ENCODE measurements at places on chromosomes 3 and 15.

DNA sequence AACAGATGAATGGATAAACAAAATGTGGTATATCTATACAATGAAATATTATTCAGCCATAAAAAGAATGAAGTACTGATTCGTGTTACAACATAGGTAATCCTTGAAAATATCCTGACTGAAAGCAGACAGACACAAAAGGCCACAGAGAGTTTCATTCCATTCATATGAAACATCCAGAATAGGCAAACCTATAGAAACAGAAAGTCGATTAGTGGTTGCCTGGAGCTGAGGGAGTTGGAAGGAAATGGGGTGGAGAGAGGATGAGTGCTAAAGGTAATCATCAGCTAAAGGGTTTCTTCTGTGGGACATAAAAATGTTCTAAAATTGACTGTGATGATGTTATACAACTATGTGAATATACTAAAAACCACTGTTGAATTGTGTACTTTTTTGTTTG is 22.9 kb downstream of the FOXP1 start:
- ATAC-seq: no peak

- no peak for ATAC-seq
Measured at GRCh38 chr3:179074656-179075055, 3.0 kb upstream of the ZMAT3 start.

GRCh38 chr15:82045179-82045891 is 483 bp downstream of the MEX3B start:
- no peak for ATAC-seq

GRCh38 chr15:62392376-62392775 is 227.3 kb upstream of the C2CD4B start:
- ATAC-seq: no peak

DNA sequence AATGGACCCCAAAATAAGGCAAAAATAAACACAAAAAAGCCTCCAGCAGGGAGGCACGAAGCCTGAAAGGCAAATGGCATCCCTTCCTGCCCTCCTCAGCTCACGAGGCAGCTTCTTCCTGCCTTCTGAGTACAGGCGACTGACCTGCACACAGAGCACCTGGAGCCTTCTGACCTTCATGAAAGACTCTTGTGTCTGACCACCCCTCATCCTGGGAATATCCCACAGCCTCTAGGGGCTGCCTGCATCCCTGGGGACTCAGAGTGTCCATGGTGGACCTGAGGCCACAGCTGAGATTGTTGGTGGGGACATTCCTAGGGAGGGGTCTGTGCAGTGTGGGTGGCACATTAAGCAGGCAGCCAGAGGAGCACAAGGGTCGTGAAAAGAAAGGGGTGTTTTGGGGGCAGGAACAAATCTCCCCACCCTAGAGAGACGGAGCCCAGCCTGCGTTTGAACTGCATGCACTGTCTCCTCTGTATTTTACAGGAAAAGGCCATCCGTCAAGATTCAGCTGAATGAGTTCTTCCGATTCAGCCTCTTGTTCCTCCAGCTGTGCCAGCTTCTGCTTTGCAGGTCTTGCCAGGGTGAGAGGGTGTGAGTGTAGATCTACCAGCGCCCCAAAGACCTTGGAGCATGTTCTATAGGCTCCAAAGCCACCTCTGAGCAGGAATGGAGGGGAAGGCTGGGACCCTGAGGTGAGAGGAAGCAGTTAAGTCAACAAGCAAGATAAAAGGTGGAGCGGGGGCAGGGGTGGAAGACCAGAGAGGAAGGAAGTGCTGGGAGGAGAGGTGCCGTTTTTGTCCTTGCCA is 80.4 kb upstream of the MEF2A start:
- no peak for ATAC-seq

- peak; percentile 34 for ATAC-seq
Measured at GRCh38 chr3:187741403-187742350, 3.6 kb downstream of the BCL6 start.

- ATAC-seq: peak; percentile 41
Measured at GRCh38 chr3:161395115-161396012, 24.0 kb upstream of the SPTSSB start.

GRCh38 chr15:65512189-65512588 is 5.3 kb downstream of the DPP8 start:
- ATAC-seq: no peak

GRCh38 chr15:63446255-63446654 is 58.1 kb upstream of the USP3 start:
- ATAC-seq: no peak

GRCh38 chr15:94119298-94119811 is 112.0 kb upstream of the MCTP2 start:
- no peak for ATAC-seq

- ATAC-seq: no peak
Measured at GRCh38 chr3:65837604-65838003, 201.1 kb downstream of the MAGI1 start.

- ATAC-seq: no peak
Measured at GRCh38 chr3:77137559-77137958, 97.7 kb downstream of the ROBO2 start.

All from activated CD4-positive, CD25-positive, alpha-beta regulatory T cell treated with anti-CD3 and anti-CD28 coated beads, Interleukin-2, amount 50 U/mL, for 24 hours (primary cell).